PC-9 (cell line): ENCODE measurements at places on chromosomes 1 and 21.
A peak's percentile ranks its signal among the peaks of the same experiment; 100 is the strongest.

DNA sequence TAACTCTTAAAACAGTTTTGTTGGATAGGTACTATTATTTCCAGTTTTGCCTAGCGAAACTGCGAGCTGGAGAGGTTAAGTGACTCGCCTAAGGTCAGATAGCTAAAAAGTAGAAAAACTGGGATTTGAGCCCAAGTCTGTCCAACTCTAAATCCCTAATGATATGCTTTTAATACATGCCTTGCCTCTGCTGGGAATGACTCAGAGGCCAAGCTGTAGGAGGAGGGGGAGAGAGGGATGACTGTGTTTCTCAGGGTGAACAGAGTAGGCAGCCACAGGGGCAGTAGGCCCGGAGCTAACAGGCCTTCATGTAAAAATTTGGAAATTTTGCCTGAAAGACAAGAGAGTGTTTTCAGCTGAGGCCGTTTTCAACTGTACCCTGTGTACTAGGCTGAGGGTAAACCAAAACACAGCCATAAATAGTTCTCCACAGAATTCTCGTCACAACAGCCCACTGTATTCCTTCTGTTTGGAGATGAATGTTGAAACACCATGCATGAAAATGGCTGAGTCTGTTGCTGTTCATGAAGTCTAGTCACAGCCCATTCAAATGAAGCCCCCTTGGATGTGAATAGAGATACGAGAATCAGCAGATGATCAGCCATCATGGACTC, 107.5 kb upstream of the HOOK1 start:
- DNase-seq = no peak

GRCh38 chr1:98672189-98672588, 10.7 kb downstream of the SNX7 start:
- DNase-seq = no peak

GRCh38 chr1:6614019-6614928, 743 bp downstream of the PHF13 start:
- DNase-seq = peak; percentile 53

GRCh38 chr1:93244298-93245069, 64.0 kb downstream of the CCDC18 start:
- DNase-seq = no peak

DNA sequence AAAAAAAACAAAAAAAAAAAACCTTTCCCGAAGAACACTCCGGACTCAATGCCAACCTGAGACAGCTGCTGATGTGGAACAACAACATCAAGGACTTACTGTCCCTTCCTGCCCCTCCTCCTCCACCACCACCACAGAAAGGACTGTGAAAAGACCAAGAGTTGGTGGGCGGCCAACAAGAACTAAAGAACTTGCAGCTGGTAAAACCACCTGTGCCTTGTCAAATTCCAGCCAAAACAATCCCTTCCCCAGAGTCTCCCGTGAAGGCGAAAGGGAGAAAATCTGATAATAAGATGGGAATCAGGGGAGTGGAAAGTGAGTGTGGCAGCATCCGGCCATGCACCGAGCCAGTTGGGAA, 88.9 kb downstream of the PROX1 start:
- no peak for DNase-seq
